ENCODE measurements at places on chromosomes 3 and 15.

DNA sequence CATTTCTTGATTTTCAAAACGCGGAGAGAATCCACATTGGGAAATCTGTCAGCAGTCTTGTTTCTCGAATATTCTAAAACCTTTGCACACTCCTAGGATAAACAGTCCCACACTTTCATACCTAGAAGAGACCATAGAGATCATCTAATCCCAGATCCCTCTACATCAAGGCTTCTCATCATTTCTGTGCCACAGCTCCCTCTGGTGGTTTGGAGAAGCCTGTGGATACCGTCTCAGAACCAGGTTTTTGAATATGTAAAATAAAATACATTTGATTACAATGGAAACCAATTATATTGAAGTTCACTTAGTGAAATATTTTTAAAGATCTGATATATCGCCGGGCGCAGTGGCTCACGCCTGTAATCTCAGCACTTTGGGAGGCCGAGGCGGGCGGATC, 211.9 kb upstream of the GOLGA6L4 start:
- DNase-seq = no peak

GRCh38 chr3:71579326-71579934, 4.1 kb downstream of the FOXP1 start:
- no peak for DNase-seq

DNA sequence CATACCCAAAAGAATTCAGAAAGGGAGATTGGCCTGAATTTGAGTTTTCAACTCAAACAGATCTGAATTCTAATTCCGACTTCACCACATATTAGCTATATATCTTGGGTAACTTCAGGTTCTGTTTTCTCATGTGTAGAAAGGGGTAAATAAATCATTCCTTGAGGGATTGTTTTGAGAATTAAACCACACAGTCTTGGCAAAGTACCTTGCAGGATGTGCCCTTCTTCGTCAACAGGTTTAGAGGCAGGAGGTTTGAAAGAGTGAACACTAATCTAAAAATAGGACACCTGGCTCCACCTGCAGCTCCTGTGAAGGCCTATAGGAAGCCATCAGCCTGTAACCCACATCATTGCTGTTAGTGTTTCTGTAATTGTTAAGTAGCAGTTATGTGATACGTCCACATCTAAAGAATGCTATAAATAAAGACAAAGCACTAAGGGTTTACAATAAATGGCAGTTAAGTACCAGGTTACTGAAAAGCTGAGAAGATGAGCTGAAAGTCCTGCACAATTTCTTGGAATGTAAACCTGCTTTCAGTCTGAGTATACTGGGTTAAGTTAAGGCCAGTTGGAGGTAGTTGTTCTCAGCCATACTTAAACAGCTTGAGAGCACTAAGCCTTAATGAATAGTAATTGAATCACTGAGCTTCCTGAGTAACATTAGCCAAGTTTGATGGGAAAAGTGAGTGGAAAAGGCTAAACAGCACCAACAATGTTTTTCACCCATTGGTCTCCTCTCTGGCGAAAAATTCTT, 6.0 kb downstream of the CCDC80 start:
- DNase-seq = peak; percentile 58

DNA sequence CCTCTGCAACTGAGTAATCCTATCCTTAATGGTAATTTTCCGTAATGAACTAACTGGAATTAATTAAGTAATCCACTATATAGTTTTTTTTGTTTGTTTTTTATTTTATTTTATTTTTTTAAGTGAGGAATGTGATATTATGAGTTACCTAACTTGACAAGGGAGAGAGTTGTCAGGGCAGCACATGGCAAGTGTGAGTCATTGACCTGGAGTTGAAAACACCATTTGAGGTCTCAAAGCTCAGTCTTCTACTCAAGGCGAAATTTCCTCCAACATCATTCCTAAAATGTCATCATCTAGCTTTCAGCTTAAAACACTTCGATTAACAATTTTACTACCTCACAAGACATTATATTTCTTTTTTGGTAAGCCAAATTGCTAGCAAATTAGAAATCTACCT, 87.8 kb downstream of the NECTIN3 start:
- DNase-seq = no peak

GRCh38 chr3:153629148-153629547, 467.1 kb downstream of the RAP2B start:
- DNase-seq = no peak

DNA sequence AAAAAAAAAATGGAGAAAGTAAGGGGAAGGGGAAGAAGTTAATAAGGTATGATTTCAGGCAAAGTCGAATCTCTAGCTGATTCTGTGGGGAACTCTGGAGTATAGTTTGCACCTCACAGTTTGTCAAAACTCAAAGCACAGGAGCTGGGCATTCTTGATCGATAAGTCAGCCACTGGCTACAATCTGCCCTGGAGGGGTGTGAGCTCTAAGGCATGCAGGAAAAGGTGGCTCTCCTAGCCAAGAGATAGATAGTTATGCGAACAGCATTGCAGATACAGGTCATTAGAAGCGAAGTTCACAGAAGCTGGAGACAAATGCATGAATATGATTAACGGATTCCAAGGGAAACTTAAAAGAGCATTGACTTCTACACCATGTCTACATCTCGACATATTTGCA, 952.6 kb downstream of the AGBL1 start:
- no peak for DNase-seq

DNA sequence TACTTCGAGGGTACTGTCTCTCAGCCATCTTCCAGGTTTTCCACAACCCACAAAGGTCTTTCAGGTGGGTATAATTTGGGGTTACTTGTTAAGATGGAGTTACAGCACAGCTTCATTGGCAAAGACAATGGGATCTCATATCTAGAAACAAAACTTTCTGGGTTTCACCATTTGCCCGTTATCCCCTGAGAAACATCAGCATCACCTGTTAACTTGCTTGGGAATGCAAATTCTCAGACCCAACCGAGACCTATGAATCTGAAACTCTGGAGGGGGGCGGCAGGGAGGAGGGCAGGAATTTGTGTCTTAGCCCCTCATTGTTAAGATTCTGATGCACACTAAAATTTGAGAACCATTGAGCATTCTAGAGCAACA, 176.4 kb downstream of the TNIK start:
- no peak for DNase-seq

GRCh38 chr3:46717447-46718231, at the start of gene PRSS50:
Gene PRSS50 (minus strand): TSS chr3:46717869. CDS start chr3:46717824, 45 bp downstream.
- no peak for DNase-seq

All from NCI-H2107 (cell line).